ENCODE measurements at places on chromosomes 7 and 10.

DNA sequence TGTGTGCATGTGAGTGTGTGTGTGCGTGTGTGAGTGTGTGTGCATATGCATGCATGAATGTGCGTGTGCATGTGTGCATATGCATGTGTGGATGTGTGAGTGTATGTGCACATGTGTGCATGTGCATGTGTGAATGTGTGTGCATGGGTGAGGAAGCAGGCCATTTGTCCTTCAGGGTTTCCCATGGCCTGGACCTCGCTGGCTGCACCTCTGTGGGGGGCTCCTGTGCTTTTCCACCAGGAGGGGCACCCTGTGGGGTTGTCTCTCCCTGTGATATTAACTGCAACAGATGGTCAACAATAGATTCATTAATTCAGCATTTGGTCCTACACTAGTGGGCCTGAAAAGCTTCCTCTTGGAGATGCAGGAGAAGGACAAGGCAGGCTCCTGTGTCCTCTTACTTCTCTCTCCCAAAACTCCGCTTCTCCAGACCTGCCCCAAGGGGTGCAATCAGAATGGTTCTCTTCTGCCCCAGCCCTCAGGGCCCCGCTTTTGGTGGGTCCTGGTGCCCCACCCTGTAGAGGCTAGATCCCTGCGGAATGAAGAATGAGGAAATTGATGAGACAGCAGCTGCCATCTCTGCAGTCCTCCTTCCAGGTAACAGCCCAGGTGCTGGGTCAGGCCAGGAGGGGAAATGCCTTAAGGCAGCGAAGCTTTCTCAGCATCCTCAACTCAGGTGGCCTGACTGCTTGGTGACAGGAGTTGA, 41.5 kb upstream of the NUB1 start:
- no peak for DNase-seq

- DNase-seq, result no peak
Observed at GRCh38 chr7:26618898-26619297, 245.5 kb downstream of the SKAP2 start.

DNA sequence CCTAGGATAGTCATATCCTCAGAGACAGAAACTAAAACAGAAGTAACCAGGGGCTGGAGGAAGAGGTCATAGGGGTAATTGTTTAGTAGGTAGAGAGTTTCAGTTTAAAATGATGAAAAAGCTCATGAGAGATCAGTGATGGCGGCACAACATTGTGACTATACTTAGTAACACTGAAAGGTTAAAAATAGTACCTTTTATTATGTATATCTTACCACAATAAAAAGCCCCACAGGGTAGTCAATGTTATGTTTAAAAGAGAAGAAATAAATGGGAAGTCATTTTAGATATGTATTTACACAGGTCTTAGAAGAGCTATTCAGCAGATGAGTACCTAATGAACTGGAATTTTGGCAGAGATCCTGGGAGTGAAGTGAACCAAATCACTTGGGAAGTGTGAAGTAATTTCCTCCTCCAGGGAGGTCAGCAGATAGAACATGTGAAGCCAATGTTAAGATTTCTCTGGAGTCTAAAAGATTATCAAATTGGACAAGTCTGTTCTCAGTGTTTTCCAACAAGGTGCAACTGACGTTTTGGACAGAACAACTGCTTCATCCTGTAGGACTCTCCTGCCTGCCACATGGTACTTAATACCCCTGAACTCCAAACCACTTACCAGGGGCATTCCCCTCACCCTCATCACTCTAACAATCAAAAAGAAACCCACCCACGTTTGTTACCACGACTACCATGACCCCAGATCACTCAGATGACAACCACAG, 6.4 kb downstream of the CDCA7L start:
- DNase-seq, result no peak

- no peak for DNase-seq
Observed at GRCh38 chr10:38038107-38038931, 27.8 kb downstream of the ZNF33A start.

DNA sequence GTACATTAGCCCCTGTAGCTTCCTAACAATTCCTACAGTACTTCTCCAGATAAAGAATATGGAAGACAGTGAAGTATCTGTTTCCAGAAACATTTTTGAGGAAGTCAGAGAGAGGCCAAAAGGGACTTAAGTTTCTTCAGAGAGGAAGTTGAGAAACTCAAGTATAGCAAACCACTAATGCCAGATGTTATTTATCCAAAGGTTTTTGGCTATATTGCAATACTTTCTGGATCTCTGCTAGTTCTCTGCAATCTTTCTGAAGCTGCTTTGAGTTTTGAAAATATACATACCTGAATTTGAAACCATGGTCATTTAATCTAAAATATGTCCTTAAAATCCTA, 64.7 kb downstream of the BICC1 start:
- no peak for DNase-seq

DNA sequence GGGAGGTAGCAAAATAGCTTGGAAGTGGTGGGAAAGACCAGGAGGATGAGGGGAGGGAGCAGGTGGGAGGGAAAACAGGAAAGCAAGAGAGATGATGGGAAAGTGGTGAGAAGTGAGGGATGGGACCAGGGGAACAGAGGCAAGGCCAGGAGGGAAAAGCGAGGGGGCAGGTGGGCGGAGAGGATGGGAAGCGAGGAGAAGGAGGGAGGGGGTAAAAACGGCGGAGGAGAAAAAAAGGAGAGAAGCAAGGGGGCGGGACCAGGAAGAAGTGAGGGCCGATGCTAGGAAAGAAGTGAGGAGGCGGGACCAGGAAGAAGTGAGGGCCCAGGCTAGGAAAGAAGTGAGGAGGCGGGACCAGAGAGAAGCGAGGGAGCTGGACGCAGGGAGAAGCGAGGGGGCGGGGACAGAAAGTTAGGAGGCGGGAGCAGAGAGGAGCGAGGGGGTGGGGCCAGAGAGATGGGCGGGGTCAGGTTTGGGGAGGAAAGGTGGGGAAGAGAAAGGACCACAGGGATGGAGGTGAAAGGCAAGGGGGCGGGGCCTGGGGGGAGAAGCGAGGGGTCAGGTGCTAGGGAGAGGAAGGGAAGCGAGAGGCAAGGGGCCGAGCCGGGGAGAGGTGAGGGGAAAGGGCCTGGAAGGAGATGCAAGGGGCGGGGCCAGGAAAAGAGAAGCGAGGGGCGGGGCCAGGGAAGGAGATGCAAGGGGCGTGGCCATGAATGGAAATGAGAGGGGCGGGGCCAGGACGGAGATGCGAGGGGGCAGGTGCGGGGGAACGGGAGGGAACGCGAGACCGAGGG, 984 bp downstream of the SMURF1 start:
- peak; percentile 80 for DNase-seq

- DNase-seq, result no peak
Observed at GRCh38 chr7:152673897-152674296, 2.0 kb downstream of the XRCC2 start.

DNA sequence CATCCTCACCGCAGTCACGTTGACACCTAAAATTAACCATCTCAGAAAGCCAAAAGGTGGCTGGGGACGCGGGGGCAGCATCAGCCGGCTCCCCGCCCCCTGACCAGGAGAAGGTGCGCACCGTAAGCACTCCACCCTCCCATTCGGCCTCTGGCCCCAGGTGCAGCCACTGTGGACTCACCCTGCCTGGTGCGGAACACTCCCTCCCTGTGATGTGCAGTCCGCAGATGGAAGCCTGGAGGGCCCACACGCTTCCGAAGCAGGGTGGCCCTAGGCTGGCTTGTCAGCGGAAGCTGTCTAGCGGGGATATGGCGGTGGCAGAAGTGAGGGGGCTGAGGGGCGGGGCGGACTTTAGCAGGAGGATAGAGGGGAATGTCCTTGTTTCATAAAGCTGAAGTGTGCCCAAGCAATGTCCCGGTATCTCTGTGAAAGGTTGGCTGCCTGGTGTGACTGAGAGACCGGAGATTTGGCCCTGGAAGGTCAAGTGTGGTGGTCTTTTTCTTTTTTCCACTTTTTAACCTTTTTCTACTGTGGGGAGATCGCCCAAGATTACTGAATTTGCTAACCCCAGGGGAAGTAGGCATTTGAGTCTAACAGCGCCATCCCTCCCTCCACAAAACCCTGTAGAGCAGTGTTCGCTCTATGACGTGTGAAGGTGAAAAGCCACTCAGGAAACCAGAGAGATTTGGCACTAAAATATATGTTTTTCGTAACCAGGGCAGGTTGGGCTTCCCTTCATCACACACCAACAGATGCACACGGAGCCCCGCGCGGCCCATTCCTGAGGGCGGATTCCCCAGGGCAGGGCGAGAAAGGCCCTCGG, 74.7 kb downstream of the CXCL12 start:
- DNase-seq, result no peak

DNA sequence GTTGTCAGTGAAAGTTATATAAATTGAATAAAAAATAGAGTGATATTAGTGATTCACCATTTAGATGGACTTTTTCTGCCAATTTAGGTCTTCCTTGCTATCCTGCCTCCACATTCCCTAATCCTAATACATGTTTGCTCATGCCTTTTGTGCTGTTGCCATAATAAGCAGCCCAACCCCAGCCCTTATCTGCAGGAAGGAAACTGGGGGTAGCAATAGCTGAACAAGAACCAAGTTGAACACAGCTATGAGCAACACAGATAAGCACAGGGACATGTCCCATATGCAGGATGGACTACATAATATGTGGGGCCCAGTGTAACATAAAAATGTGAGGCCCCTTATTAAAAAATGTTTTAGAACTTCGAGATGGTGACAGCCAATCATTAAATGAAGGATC, 91.2 kb upstream of the AHR start:
- no peak for DNase-seq

- no peak for DNase-seq
Observed at GRCh38 chr7:100022621-100023020, 7.2 kb downstream of the ZKSCAN1 start.

All from stimulated activated CD8-positive, alpha-beta memory T cell treated with anti-CD3 and anti-CD28 coated beads, Interleukin-12 subunit alpha, Interleukin-12 subunit beta, amount 100 ng/mL, for 1 hour (primary cell).